ENCODE measurements at places on chromosomes 7 and 10.
A peak's percentile ranks its signal among the peaks of the same experiment; 100 is the strongest.

GRCh38 chr7:23696916-23697441 is 13.0 kb upstream of the STK31 start:
- DNase-seq, result peak; percentile 60

- no peak for DNase-seq
Measured at GRCh38 chr10:29237786-29238185, 51.1 kb upstream of the LYZL1 start.

GRCh38 chr10:100742936-100743335 is 2.4 kb upstream of the PAX2 start:
- no peak for DNase-seq

- no peak for DNase-seq
Measured at GRCh38 chr10:86969421-86970041, 1.2 kb downstream of the ADIRF start.

DNA sequence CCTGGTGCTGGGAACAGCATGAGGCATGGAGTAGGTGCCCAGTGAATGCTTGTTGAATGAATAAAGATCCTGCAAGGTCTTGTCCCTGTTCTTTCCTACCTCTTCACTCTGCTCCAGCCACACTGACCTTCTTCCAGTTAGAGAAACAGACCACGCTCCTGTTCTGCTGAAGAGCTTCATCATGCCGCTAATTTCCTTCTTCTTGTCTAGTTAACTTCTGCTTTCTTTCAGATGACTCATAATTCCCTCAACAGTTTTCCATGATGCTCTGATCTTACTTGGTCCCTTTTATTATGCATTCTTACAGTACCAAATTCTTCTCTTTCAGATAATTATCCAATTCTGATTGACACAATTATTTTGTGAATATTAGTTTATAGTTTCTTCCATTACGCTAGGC is 59.5 kb upstream of the C1QL3 start:
- no peak for DNase-seq

DNA sequence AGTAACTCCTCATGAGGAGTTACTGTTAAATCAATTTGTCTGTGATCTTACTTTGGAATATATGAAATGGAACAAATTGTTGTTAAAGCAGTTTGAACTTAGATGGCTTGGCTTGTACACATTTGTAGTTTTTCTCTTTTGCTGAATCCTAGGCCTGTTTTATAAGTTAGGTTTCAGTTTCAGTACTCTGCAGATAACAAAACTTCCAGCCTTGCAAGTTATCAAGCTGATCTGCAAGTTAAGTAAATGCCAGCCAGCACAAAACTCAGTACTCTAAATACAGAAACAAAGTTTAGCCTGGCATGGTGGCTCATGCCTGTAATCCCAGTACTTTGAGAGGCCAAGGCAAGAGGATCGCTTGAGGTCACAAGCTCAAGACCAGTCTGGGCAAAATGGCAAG is 25.0 kb upstream of the PAXIP1 start:
- DNase-seq, result peak; percentile 64

DNA sequence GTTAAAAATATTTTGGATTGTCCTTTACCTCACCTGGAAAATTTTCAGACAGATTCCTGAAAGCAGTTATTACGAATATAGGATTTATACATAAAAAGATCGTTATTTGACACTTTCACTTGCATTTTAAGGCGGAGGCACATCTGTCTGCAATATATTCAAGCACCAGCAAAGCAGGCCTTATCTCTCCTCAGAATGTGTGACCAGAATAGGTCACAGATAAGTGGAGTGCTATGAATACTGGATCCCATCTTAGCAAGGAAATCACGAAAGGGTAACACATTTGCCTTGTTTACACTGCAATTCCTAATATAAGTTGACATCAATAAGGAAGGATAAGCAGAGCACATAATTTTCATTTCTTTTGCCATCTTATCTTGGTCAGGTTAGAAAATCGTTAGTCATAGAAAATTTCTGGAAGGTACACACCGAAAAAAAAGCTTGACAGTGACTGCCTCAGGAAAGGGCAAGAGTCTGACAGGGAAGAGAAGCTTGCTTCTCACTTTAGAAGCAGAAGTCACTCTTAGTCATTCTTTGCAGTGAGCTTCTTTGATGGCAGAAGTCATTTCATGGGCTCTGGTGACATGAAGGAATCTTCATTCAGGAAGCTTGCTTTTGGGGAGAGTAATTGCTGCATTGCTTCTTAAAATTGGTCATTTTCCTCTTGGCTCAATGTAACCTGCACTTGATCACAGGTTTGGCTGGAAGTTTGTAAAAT is 98.1 kb upstream of the STK17A start:
- no peak for DNase-seq

GRCh38 chr7:94028768-94029167 is 24.6 kb upstream of the BET1 start:
- DNase-seq, result no peak

GRCh38 chr7:110612680-110613079 is 478.2 kb upstream of the LRRN3 start:
- DNase-seq, result no peak

DNA sequence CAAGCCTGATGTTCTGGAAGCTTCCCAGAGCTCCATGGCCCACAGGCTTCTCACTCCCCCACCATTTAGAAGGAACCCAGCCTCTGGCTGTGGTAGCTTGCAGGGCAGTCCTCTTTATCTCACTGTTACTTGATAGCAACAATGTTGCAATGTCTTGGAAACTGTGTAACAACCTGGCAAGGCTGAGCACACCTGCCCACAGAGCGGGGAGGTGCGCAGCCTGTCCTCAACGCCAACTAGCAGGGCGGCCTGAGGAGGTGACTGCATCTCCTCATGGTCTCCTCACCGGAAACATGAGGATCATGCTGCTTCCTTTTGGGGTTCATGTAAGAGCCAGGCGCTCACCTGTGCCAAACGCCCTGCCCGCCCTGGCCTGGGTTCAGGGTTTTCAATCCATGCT is 43.7 kb upstream of the INSIG1 start:
- DNase-seq, result peak; percentile 13

GRCh38 chr10:131155218-131155875 is 156.2 kb downstream of the TCERG1L start:
- no peak for DNase-seq

GRCh38 chr10:33326933-33327332 is 7.5 kb downstream of the NRP1 start:
- no peak for DNase-seq

DNA sequence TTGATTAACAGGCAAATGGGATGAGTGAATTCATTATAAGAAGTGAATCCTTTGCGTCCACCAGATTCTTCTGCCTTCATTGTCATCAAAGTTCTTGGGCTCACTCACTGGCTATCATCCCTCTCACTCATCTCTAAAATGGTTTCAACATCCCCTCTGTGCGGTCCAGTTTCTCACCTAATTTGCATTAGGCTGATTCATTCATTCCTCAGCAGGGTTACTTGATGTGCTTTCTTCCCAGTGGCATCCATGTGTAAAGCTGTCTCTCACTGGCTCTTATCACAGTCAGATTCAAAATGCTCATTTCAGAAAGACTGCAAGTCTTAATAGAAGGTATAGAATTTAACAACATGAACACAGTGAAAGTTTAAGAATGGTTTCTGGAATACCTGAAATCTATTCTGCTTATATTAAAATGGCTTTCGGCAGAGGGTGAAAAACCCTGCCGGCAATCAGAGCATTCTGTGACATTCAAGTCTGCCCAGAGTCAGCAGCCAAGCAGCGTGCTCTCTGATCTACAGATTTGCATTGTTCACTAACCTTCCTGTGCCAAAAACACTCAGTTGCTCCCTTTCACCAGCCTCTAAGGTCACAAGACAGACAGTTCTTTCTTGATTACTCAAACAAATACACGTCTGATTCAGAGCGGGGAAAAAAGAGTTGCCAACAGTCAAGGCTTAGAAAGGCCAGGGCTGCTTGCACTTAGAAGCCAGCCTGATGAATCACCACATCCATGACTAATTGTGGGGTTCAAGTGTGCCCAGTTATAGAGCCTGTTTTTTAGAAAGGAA is 106.7 kb downstream of the TES start:
- no peak for DNase-seq

- DNase-seq, result no peak
Measured at GRCh38 chr10:8183241-8183704, 128.8 kb downstream of the GATA3 start.

DNA sequence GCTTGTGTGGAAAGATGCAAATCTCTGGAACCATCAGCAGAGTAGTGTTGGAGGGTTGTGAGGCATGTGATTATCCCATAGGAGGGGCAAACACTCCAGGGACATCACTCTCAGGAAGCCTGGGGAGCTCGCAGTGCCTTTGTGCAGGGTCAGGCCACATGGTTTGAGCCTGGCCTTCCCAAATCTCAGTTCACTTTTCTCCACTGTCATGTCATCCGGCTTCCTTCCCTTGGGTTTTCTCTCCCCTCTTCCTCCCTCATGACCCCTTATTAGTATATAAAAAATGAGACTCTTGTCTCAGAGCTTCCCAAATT is 20.4 kb downstream of the TSPAN14 start:
- no peak for DNase-seq

DNA sequence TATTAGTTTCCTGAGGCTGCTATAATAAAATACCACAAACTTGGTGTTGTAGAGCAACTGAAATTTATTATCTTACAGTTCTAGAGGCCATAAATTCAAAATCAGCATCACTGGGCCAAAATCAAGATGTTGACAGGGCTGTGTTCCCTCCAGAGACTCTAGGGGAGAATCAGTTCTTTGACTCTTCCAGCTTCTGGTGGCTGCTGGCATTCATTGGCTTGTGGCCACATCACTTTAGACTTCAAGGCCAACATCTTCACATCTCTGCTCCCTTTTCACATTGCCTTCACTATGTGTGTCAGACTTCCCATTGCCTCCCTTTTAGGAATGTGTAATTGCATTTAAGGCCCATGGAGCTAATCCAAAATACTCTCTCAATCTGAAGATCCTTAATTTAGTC is 1.6 kb upstream of the MRPS33 start:
- no peak for DNase-seq

DNA sequence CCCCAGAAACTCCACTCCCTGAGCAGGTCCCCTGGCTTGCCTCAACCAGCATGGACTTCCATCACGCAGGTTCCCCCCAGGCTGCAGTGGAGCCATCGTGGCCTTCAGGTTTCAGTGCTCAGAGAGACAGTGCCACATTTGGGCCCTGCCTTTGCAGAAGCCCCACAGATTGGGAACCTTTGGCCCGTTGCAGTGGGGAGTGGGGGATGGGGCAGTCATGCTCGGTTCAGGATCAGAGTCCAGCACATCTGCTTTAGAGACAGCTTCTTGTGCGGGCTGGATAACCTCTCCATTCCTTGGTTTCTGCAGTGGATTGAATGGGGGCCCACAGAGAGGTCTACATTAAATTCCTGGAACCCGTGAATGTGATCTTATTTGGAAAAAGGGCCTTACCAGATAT is 183.9 kb downstream of the EBF3 start:
- DNase-seq, result no peak

DNA sequence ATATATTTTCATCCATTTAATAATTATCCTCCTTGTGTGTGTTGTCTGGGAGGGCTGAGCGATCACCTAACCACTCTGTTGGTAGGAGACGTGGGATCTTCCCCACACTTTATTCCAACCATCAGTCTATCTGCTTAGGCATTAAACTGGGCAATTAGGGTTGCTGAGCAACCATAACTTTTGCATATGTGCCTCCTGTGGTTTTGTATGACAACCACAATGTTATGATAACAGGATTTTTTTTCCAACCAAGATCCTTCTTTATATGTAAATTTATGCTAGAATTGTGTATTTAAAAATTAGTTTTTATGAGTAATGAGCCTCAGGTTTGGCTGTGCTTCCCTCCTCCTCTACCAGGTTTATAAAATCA is 495.0 kb upstream of the MGMT start:
- no peak for DNase-seq

GRCh38 chr7:106593028-106593417 is 67.9 kb downstream of the CCDC71L start:
- no peak for DNase-seq

DNA sequence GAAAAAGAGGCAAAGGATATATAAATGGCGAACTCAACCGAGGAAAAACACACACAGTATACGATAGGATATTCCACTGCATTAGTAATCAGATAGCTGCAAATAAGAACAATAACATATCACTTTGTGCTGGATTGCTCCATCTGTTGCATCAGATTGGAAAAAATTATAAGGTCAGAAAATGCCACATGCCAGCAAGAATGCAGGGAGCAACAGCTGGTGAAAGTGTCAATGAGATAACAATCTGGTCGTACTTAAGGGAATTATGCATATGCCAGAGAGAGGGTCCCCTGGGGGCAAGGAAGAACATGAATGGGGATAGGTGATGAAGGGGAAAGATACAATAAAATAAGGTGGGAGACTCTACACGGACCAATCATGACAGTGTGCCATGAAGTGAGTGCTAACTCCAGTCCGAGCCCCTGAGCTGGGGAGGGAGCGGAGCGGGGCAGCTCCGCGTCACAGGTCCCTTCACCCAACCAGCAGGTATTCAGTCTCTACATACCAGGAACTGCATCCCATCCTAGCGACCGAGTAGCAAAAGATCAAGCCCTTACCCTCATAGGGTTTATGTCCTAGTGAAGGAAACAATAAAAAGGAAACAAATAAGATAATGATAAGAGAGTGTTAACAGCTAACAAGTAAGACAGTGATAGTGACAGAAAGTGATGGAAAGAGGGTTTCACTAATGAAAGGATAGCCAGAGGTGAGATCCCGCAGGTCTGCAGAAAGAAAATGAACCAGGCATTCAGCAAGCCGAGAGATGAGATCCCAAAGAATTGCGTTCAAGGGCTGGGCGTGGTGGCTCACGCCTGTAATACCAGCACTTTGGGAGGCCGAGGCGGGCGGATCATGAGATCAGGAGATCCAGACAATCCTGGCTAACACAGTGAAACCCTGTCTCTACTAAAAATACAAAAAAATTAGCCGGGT is 9.4 kb downstream of the MPP7 start:
- DNase-seq, result no peak

- DNase-seq, result no peak
Measured at GRCh38 chr10:116237260-116237659, 35.7 kb downstream of the GFRA1 start.

GRCh38 chr10:1762076-1762475 is 24.8 kb upstream of the ADARB2 start:
- DNase-seq, result no peak

DNA sequence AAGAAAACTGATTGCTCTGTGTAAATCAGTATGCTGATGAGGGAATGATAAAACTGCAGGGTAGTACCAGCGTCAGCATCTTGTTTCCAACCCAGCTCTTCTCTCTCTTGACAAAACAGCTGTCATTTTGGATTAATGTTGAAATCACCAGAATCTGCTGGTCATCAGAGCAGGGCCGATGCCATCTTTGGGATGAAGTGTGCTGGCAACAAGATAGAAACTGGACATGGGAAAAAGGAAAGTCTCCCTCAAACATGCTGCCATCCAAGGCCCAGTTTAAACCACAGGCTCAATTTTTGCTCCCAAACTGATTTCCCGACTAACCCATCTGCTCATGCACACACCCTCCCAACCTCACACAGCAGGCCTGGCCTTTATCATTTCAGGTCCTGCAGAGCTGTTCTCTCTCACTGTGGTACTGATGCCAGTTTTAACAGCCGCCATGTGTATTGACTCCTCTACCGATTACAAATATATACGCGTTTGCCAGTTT is 285.2 kb downstream of the AUTS2 start:
- no peak for DNase-seq

- no peak for DNase-seq
Measured at GRCh38 chr10:90937645-90938258, 16.9 kb upstream of the ANKRD1 start.
